ENCODE measurements at places on chromosomes 11 and 22.

GRCh38 chr11:66291303-66291705, 390 bp upstream of the TMEM151A start:
- no peak for DNase-seq

DNA sequence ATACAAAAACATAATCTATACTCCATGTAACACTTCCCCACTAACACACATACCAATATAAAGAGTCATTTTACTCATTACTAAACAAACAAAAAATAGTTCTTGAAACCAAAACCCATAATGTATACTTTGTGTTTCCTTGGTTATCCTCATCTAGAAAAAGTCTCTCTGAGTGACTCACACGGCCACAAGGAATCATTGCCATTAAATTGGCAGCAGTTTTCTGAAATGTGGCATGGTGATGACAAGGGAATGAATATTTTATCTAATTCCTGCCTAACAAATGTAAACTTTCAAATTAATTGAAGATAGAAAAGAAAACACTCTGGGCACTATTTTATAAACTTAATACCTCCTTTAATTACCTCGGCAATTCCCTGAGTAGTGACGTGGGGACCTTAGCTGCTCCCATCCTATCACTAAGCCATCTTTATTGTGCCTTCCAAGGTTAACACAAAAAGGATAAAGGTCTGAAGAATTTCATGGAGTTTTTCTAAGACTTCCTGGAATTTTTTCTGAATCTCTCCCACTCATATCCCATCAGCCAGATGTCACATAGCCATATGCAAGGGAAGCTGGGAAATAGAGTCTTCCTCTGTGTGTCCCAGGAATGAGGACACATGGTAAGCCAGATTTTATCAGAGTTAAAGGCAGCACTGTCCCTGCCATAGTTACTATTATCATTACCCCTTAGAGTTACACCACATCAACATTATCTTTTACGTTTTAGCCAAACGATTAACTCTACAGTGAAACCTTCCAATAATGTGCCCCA, 857.2 kb upstream of the TENM4 start:
- DNase-seq, result peak; percentile 7

- peak; percentile 98 for DNase-seq
Measured at GRCh38 chr11:33633251-33634003, 67.2 kb downstream of the C11orf91 start.

DNA sequence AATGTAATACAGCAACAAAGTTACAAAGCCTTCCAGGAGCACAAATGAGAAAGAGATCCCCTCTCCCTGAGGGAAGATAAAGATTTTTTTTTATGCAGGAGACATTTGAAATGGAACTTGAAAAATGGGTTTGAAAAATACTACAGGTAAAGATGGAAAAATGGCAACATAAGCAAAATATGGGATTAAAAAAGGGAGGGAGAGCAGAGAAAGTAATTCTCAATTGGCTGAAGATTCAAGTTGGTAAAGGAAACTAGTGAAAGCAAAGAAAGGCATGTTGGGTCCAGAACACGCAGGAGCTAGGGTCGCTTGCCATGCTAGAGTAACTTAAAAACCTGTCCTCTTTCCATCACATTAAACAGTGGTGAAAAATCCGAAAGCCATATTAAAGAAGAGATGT, 1.5 kb downstream of the ZW10 start:
- DNase-seq, result no peak

- DNase-seq, result no peak
Measured at GRCh38 chr11:73949246-73949645, 1.6 kb upstream of the DNAJB13 start.

GRCh38 chr11:14362611-14363010, 3.6 kb upstream of the RRAS2 start:
- DNase-seq, result no peak

- no peak for DNase-seq
Measured at GRCh38 chr11:15735706-15736105, 620.6 kb downstream of the SOX6 start.

- peak; percentile 19 for DNase-seq
Measured at GRCh38 chr11:130611791-130612251, 163.4 kb downstream of the ADAMTS15 start.

GRCh38 chr11:45025716-45026492, 75.2 kb upstream of the TP53I11 start:
- DNase-seq, result no peak

- DNase-seq, result no peak
Measured at GRCh38 chr11:95767498-95767897, 22.1 kb downstream of the FAM76B start.

GRCh38 chr11:121476379-121477032, 23.7 kb upstream of the SORL1-AS1 start:
- peak; percentile 76 for DNase-seq

DNA sequence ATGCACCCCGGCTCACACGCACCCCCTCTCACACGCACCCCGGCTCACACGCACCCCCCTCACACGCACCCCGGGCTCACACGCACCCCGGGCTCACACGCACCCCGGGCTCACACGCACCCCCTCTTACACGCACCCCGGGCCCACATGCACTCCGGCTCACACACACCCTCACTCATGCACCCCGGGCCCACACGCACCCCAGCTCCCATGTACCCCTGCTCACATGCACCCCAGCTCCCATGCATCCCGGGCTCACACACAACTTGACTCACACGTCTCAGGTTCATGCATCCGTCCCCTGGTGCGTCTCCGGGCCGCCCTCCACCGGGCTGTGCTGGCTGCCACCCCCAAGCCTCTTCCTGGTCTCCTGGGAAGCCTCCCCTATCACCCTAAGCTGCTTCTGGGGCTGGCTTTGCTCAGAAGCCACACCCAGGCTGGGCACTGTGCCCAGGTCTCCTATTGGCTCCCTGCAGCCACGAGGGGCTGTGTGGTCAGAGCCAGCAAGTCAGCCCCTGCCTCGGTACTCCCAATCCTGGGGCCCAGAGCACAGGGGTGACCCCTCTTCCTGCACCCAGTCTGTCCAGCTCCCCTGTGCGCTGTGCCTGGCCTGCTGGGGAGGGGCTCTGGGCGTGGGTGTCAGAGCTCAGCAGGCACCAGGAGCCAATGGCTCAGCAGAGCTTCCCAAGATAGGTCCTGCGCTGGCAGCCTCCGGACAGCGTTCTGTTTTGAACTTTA, 16.9 kb downstream of the TSPAN4 start:
- peak; percentile 64 for DNase-seq

DNA sequence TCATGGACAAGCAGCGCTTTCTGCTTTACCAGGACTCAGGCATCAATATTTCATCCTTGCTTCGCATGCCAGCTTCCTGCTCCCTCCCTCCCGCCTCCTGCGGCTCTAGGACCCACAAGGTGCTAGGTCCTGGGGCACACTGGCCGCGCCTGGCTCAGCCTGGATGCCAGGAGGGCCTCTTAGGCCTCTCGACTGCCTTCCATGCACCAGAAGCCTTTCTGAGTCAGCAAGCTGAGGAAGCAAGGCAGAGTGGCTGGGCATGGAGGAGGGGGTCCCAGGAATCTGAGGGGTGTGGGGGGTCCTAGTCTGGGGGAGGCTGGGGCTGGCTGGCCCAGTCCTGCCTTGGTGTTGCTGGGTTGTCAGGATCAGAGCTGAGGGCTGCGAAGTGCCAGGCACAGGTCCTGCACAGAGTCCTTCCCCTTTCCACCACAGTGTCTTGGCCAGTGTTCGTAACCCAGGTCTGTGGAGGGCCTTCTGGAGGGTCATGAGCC, 61.0 kb upstream of the THY1 start:
- no peak for DNase-seq

- DNase-seq, result no peak
Measured at GRCh38 chr11:46026606-46027293, 94.5 kb downstream of the PHF21A start.

GRCh38 chr11:94873916-94874540, 99.3 kb downstream of the CWC15 start:
- no peak for DNase-seq

- DNase-seq, result no peak
Measured at GRCh38 chr11:643366-643765, 6.3 kb downstream of the DRD4 start.

GRCh38 chr11:35146711-35147110, 7.7 kb downstream of the CD44 start:
- DNase-seq, result no peak

- DNase-seq, result no peak
Measured at GRCh38 chr11:94834911-94835593, 66.9 kb downstream of the AMOTL1 start.

GRCh38 chr22:45446216-45446615, 32.7 kb downstream of the RIBC2 start:
- DNase-seq, result no peak

GRCh38 chr11:9601037-9601875, 27.8 kb downstream of the WEE1 start:
- no peak for DNase-seq

- no peak for DNase-seq
Measured at GRCh38 chr22:29272624-29273023, 4.6 kb downstream of the EWSR1 start.

DNA sequence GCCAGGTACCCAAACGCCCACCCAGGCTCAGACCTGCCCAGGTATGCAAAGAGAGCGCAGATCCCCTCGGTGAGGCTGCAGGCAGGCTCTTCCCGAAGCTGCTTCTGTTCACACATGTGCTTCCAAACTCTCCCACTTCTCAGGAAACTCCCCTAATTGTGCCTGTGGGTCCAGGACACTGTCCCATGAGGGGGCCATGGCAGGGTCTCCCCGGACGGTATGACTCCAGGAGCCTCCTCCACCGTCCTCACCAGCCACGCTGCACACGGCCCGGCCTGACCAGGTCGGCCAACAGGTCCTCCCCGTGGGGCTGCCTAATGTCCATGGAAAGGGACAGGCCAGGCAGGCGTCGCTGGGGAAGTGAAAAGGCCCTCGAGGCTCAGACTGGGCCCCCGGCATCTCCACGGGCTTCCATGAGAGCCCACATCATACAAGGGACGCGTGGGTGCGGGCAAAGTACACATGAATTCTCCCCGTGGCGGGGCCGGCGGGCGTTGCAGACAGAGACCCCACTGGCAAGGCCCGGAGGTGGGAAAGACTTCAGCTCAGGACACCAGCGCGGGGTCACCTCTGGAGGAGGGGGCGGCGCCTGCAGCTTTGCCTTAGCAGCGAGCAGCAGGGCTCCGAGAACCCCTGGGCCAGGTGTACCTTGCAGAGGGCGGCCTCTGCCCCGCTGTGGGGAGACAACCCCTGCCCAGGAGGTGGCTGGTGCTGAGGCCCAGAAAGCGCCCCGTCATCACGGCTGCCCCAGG, 526.1 kb downstream of the BRD1 start:
- DNase-seq, result no peak

- DNase-seq, result peak; percentile 50
Measured at GRCh38 chr22:20857838-20858614, 585 bp downstream of the PI4KA start.

- no peak for DNase-seq
Measured at GRCh38 chr11:14751975-14752407, 108.4 kb downstream of the PDE3B start.

- DNase-seq, result peak; percentile 97
Measured at GRCh38 chr11:67482827-67483798, at the start of gene AIP. TSS of gene AIP (plus strand) at chr11:67483026. CDS start at chr11:67483159, 133 bp downstream.

- no peak for DNase-seq
Measured at GRCh38 chr11:1146365-1146764, 11.4 kb upstream of the MUC5AC start.

- no peak for DNase-seq
Measured at GRCh38 chr22:21582801-21583740, 15.6 kb downstream of the UBE2L3 start.

GRCh38 chr22:45450921-45451651, 37.6 kb downstream of the RIBC2 start:
- DNase-seq, result no peak

- DNase-seq, result no peak
Measured at GRCh38 chr11:61327669-61328071, 5.2 kb downstream of the DDB1 start.

GRCh38 chr11:65121865-65122696, at the start of the genes FAU and MRPL49:
TSS of gene FAU (minus strand) at chr11:65122134. CDS start at chr11:65121813, 321 bp downstream.
TSS of gene MRPL49 (plus strand) at chr11:65122321. CDS start at chr11:65122347, 26 bp downstream.
- peak; percentile 98 for DNase-seq

GRCh38 chr11:35932121-35932520, 11.7 kb upstream of the LDLRAD3 start:
- no peak for DNase-seq

- no peak for DNase-seq
Measured at GRCh38 chr11:86438685-86439084, 64.0 kb downstream of the CCDC81 start.

GRCh38 chr22:44275631-44275995, 37.1 kb downstream of the SHISAL1 start:
- no peak for DNase-seq

DNA sequence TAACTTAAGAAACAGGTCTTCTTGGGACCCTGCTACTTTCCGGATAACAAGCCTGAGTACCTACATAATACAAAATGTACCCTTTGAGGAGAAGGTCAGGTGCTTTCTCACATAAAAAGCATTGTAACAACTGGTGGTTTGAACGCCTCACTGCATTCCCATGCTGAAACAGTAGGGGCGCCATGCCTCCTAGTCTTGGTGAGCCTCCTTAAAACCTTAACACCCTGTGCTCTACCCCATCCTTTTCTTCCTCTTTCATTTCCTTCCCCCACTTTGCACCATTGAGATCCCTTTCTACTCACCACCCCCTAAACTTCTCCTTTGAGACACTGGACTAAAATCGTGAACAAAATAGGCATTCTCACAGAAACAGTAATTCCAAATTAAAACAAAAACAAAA, 729.3 kb downstream of the NTM start:
- DNase-seq, result peak; percentile 9

DNA sequence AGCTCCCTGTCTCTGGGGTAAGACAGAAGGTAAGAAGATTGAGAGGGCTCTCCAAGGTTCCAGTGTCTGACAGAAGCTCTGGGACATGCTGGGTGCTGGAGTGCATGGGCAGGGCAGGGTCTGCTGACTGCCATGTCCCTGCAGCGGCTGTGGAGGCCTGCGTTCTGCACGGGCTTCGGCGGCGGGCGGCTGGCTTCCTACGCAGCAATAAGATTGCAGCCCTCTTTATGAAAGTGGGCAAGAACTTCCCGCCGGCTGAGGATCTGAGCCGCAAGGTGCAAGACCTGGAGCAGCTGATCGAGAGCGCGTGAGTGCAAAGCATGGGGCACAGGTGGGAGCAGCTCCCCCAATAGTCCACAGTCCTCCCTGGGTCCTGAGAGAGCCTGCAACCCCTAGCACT, 41.5 kb downstream of the SGSM1 start:
- no peak for DNase-seq

GRCh38 chr22:34004058-34004457, 83.8 kb upstream of the LARGE1 start:
- no peak for DNase-seq
